ENCODE measurements at places on chromosomes 5 and 9.

DNA sequence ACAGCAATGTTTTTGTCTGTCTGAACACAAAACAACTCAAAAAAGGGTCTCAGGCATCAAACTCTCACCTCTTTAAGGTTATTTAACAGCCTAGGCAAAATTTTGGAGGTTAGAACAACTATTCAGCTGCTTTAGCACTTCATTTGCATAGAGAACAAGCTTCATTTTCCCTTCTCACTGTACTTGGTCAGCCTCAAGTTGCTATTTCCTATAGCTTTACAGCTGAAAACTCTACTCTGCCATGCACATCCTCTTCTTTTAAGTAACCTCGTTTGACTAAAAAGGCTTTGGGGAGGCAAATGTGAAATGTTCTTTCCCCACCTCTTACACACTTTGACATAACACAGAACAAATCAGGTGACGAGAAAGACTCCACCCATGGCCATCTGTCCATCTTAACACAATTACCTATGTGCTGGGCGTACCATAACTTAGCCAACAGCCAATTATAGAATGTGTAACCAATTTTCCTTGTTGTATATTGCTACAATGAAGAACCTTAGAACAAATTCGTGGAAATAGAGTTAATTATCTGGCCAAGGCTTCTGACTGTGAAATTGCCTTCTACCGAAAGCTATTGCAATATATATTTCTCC lies 195.7 kb downstream of the DCP2 start:
- DNase-seq: no peak

- DNase-seq: no peak
Measured at GRCh38 chr5:110342683-110343082, 383.8 kb downstream of the TMEM232 start.

GRCh38 chr5:56305001-56305950 lies 72.1 kb upstream of the ANKRD55 start:
- no peak for DNase-seq

- DNase-seq: no peak
Measured at GRCh38 chr5:171543148-171543815, 123.8 kb downstream of the FGF18 start.

DNA sequence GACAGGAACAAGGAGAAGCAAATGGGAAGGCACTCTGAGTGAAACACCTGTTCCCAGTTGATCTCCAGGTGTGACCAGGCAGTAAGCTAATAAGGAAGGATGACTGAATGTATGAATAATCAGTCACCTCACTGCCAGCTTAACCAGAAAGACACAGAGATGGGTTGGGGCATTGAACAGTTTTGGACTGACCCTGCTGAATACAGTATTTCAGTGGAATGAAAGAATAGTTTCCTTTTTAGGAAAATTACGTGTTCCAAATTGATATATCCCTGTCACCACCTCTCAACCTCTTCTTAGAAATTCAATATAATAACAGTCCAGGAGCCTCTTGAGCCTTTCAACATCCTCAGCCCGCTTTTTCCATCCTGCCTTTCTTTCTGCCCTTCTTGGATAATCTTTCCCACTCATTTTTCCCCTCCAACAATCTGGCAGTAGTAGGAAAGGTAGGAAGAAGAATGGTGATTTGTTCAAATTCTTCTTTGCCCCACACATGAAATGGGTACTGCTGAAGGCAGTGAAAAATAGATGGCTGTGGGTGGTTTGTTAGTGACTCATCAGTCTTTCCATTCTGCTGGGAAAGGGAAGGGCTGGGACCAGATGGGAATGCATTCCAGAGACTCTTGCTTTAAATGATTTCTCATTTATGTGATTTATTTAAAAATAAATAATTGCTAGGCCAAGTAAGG lies 117.9 kb downstream of the ZSWIM6 start:
- no peak for DNase-seq
